GM13976 (cell line): ENCODE measurements at places on chromosomes 12 and 14.

- no peak for DNase-seq
Observed at GRCh38 chr14:24986206-24986893, 63.6 kb downstream of the STXBP6 start.

DNA sequence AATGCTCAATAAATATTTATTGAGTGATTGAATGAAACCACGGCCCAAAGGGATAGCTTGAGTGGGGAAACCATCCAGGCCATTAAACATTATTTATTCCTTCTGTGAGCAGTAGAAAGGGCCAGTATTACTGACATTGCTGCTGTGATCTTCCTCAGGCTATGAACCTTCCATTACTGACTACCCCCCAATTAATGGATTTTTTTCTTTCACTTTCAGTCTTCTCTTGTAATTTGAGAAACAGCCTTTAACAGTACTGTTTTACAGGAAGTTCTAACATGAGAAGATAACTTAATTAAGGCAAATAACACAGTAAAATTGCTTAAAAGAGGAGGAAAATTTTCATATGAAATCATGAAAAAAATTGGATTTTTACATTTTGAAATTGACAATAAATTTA is 629.5 kb downstream of the TRHDE start:
- no peak for DNase-seq

GRCh38 chr12:55723516-55724225 is 3.5 kb downstream of the RDH5 start:
- DNase-seq: no peak

DNA sequence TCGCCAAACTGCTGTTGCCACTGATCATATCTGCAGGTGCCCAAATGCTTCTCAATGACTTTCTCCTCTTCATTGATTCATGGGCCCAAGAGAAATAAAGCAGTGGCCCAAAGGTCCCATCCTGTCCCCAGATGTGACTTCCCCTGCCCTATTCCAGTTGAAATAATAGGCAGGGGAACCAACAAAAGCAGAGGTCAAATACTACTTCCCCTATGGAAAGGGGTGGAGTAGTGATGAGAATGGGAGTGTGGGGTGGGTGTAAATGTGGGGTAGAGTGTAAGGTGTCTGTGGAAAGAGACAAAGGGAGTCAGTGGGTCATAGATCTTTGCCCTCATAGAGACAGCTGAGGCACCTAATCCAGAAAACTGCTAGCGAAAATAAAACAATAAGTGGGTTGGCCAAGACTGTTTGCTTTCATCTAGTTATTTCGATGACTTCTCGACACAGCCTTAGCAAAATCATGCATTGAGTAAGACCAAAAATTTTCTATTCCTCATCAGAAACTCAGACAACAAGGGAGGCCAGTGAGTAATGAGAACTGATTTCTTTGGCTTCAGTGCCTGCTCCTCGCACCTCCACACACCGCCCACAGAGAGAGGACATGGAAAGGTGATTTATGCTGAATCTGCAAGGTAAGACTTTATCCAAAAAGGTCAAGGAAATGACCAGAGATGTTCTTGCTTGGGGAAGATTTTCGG is 10.9 kb upstream of the IL22 start:
- no peak for DNase-seq

- DNase-seq: no peak
Observed at GRCh38 chr14:95486875-95487668, 29.4 kb downstream of the SYNE3 start.
